ENCODE measurements at places on chromosomes 2 and 18.

- no peak for DNase-seq
These were observed 2.0 kb downstream of the INO80C start for GRCh38 chr18:35495536-35496314.

- DNase-seq: no peak
These were observed 45.3 kb downstream of the FBLN7 start for GRCh38 chr2:112183327-112184025.

GRCh38 chr2:1607236-1607920, 136.9 kb downstream of the PXDN start:
- no peak for DNase-seq

- no peak for DNase-seq
These were observed 172.1 kb downstream of the MYCN start for GRCh38 chr2:16112251-16112971.

DNA sequence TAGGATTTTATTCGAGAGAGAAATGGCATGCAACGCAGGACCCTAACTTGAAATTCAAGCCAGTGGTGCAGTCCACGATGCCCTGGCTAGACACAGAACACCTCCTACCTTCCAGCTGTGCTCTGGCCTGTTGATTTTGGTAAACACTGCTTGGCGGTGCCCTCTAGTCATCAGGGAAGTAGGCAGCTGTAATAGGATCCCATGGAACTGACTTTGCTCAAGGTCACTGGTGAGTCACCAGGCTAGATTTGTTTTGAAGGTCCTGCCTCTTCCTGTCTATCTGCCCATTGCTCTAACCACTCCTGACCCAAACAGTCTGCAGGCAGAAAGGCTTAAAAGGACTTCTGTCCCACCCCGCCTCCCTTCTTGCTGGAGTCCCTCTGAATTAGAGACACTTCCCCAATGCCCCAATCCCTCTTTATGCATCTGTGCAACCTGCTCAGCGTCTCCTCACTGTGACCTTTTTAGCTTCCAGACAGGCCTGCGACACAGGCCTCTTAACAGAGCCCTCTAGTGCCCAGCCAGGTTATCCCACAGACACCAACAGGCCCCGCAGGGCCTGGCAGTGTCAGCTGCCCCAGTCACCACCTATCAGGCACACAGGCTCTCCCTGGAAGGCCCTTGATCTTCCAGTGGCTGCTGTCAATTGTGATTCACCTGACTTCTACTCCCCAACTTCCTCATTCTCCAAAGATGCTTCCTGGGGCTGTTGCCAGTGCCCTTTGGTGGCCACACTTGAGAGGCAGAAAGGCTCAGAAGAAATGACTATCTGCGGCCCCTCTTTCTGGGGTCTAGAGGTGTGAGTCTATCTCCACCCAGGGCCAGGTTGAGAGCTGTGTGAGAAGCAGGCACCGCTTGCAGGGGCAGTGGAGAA, 5.2 kb downstream of the TMEM127 start:
- DNase-seq: no peak

DNA sequence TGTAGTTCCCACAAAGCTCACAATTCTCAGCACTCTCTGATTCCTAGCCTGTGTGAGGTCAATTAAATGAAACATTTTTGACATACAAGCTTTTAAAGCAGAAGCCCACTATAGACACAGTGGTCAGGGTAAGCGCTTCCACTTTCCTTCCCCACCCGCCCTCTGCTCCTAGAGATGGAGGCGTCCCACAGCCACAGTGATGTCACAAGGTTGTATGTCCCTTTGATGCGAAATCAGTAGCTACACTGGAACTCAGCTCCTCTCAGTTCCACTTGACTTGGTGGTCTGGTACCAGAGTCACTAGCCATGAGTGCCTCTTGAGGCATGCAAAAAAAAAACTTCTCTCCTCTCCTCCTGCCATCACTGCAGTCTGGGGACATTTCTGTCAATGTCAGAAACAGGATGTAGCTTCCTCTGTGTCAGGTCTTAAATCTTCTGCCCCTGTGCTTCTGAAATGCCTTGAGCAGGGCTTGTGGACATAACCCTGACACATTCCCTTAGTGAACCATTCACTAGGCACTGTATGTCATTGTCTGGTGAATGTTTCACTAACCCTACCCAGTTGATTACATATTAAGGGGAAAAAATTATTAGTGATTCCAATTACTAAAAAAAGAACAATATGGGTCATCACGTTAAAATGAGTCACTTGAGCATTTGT, 7.8 kb downstream of the SULT1C4 start:
- DNase-seq: no peak

- no peak for DNase-seq
These were observed 697.3 kb downstream of the TRIB2 start for GRCh38 chr2:13413989-13414388.

GRCh38 chr2:177545981-177546585, 153.5 kb downstream of the AGPS start:
- DNase-seq: no peak

GRCh38 chr18:8803063-8803795, 97.9 kb downstream of the MTCL1 start:
- no peak for DNase-seq

- DNase-seq: no peak
These were observed 30.9 kb upstream of the EGR4 start for GRCh38 chr2:73324126-73324725.

Data from T-helper 1 cell (primary cell).